ENCODE measurements at places on chromosomes 5 and 9. TPM values are rescaled to one million over a fixed set of nuclear protein-coding genes. Genes with fewer than 3 reads are reported as not detected.
A peak's percentile ranks its signal among the peaks of the same experiment; 100 is the strongest.

- peak overlapping the region; percentile 39 for H3K27ac ChIP-seq
- no peak overlapping the region for H3K4me3 ChIP-seq
- H3K36me3 ChIP-seq, result no peaks in the 10 kb centered on the region
- H3K4me1 ChIP-seq, result peaks cover 53% of the 10 kb centered on the region
- no peak for DNase-seq
Measured at GRCh38 chr5:53944981-53945380, 365.4 kb downstream of the ARL15 start.

- no peaks in the 10 kb centered on the region for H3K27me3 ChIP-seq
- no peak overlapping the region for H3K4me3 ChIP-seq
- no peaks in the 10 kb centered on the region for H3K36me3 ChIP-seq
- H3K4me1 ChIP-seq, result no peaks in the 10 kb centered on the region
Measured at GRCh38 chr5:133831491-133832224, 136.8 kb downstream of the C5orf15 start.

GRCh38 chr5:125465703-125466102, 719.3 kb upstream of the ZNF608 start:
- no peaks in the 10 kb centered on the region for H3K27me3 ChIP-seq
- peaks cover 9% of the 10 kb centered on the region for H3K4me1 ChIP-seq
- no peaks in the 10 kb centered on the region for H3K36me3 ChIP-seq
- DNase-seq, result no peak
- no peak overlapping the region for H3K27ac ChIP-seq

DNA sequence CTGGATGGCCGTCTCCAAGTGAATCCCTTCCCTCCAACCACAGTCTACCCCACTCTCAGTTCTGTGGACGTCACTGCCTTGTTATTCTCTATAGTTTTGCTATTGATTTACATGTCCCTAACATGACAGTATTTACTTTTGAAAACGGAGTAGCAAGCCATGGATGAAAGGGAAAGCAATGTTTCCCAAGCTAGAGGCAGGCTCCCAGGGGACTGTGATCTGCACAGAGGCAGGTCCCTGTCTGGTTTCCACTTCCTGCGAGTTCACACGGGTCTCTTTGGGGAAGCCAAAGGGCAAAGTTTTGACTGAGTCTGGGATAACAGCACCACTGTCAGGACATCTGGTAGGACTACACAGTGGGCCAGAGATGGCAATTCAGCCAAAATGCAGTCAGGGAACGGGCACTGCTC, 12.7 kb downstream of the C9orf153 start:
- peak; percentile 12 for DNase-seq
- H3K4me3 ChIP-seq, result no peak overlapping the region
- no peaks in the 10 kb centered on the region for H3K27me3 ChIP-seq
- peaks cover 9% of the 10 kb centered on the region for H3K4me1 ChIP-seq

Gene GLRA1
- not detected for total RNA-seq

GRCh38 chr9:8329561-8330283, 530.1 kb upstream of the DMAC1 start:
- H3K27me3 ChIP-seq, result no peaks in the 10 kb centered on the region
- peaks cover 2% of the 10 kb centered on the region for H3K36me3 ChIP-seq
- no peak overlapping the region for H3K4me3 ChIP-seq
- H3K4me1 ChIP-seq, result peaks cover 5% of the 10 kb centered on the region
- H3K27ac ChIP-seq, result no peak overlapping the region

GRCh38 chr5:34863946-34864345, 25.0 kb downstream of the TTC23L start:
- H3K4me1 ChIP-seq, result peaks cover 74% of the 10 kb centered on the region
- H3K27ac ChIP-seq, result peak overlapping the region; percentile 98
- H3K27me3 ChIP-seq, result no peaks in the 10 kb centered on the region
- DNase-seq, result no peak
- H3K36me3 ChIP-seq, result no peaks in the 10 kb centered on the region
- H3K4me3 ChIP-seq, result peak overlapping the region; percentile 43

DNA sequence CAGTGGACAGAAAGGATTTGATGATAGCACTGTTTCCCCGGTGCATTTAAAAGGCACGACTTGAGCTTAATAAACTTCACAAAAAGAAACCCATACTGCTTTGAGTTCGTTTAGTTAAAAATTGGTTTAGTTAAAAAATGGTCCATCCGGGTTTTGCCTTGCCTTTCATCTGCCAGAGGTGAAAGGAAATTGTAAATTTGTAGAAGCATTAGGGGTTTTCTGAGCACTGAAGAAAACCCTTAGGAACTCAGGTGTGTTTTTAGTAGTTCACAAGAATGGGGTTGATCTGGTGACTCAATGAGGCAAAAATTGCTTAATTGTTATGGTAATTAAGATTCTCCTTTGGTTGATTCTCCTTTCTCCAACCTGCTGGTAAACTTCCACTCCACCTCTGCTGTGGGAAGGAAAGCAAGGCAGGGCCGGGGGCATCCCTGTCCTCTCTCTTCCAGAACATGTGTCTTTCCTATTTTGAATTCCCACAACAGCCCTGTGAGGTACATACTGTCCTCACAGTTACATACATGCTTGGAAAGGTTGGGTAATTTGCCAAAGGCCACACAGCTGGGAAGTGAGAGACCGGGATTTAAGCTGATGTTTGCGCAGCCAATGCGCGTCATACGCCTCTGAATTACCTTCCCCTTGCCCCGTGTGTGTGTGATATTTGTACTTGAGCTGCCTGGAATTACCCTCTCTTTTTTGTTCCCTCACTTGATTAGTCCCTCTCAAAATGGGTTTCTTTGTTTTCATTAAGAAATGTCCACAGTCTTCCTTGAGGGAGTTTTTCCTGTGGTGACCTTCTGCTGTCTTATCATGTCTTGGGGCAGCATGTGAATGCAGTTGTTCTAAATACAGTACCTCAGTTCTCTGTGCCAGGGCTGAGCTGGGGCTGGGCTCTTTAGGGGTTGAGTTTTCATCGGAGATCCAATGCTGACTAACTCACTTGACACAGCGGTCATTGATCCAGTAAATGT, 94.4 kb downstream of the ARHGAP26 start:
- H3K36me3 ChIP-seq, result no peaks in the 10 kb centered on the region
- peaks cover 79% of the 10 kb centered on the region for H3K4me1 ChIP-seq
- H3K27me3 ChIP-seq, result no peaks in the 10 kb centered on the region
- H3K4me3 ChIP-seq, result peak overlapping the region; percentile 53
- peak overlapping the region; percentile 91 for H3K27ac ChIP-seq

Gene ZDHHC12
- total RNA-seq, result 39.7 TPM

DNA sequence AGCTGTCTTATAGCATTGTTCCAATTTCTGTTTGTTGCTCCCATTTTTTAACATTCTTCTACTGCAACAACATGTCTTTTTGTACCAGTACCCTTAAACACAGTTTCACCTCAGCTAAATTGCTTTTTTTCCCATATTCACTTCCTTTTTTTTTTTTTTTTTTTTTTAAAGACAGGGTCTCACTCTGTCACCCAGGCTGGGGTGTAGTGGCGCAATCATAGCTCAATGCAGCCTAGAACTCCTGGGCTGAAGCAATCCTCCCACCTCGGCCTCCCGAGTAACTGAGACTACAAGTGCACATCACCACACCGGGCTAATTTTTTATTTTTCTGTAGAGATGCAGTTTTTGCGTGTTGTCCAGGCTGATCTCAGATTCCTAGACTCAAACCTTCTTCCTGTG, 161.3 kb downstream of the NIPBL start:
- H3K4me1 ChIP-seq, result no peaks in the 10 kb centered on the region
- no peak overlapping the region for H3K27ac ChIP-seq
- H3K27me3 ChIP-seq, result no peaks in the 10 kb centered on the region
- DNase-seq, result no peak
- peaks cover 6% of the 10 kb centered on the region for H3K36me3 ChIP-seq
- no peak overlapping the region for H3K4me3 ChIP-seq

Gene HMHB1
- total RNA-seq, result not detected

DNA sequence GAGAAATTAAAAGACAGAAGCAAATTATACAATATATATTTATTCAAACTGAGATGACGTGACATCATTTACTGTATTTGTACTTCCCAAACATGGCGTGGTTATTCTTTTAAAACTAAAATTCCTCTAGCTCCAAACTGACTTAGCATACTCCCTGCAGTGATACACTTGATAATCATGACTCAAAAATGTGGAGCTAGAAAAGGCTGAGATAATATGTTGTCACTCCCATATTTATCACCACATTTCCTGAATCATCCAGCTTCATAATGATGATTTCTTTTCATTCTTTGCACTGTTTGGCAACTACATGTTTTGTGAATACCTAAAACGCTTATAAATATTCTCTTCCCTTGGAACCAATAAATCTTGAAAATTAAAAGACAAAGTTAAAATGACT, 341.0 kb downstream of the EBF1 start:
- H3K27me3 ChIP-seq, result no peaks in the 10 kb centered on the region
- H3K27ac ChIP-seq, result no peak overlapping the region
- H3K4me3 ChIP-seq, result no peak overlapping the region

DNA sequence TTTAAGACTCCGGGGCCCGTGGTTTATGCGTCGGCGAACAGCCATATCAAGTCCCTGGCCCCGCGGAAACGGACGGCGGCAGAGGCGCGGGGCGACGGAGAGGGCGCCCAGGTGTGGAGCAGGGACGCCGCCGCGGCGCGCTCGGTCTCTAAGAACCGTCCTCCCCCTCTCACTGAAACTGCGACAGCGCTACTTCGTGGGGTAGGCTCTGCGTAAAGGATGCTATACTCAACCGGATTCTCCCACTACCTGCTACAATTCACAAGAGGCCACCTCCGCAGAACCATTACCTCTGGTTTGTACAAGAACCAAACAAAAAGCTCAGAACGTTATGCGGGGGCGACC, 404 bp downstream of the MRNIP start:
- peak overlapping the region; percentile 94 for H3K4me3 ChIP-seq
- peak; percentile 40 for DNase-seq
- H3K4me1 ChIP-seq, result peaks cover 19% of the 10 kb centered on the region
- no peaks in the 10 kb centered on the region for H3K27me3 ChIP-seq
- peaks cover 20% of the 10 kb centered on the region for H3K36me3 ChIP-seq

- peaks cover 12% of the 10 kb centered on the region for H3K27me3 ChIP-seq
- no peak for DNase-seq
- no peak overlapping the region for H3K4me3 ChIP-seq
Measured at GRCh38 chr5:96714450-96714849, 52.3 kb downstream of the CAST start.

Gene MAMDC4
- total RNA-seq, result 6.7 TPM

GRCh38 chr5:89106480-89106879, 223.5 kb upstream of the MEF2C start:
- H3K36me3 ChIP-seq, result no peaks in the 10 kb centered on the region
- H3K4me3 ChIP-seq, result no peak overlapping the region
- H3K27ac ChIP-seq, result no peak overlapping the region
- no peaks in the 10 kb centered on the region for H3K4me1 ChIP-seq
- H3K27me3 ChIP-seq, result no peaks in the 10 kb centered on the region

Gene TSSK1B
- not detected for total RNA-seq

- peaks cover 84% of the 10 kb centered on the region for H3K4me1 ChIP-seq
- no peaks in the 10 kb centered on the region for H3K27me3 ChIP-seq
- H3K4me3 ChIP-seq, result peak overlapping the region; percentile 84
Measured at GRCh38 chr9:71120501-71121247, 747 bp downstream of the TRPM3 start.

DNA sequence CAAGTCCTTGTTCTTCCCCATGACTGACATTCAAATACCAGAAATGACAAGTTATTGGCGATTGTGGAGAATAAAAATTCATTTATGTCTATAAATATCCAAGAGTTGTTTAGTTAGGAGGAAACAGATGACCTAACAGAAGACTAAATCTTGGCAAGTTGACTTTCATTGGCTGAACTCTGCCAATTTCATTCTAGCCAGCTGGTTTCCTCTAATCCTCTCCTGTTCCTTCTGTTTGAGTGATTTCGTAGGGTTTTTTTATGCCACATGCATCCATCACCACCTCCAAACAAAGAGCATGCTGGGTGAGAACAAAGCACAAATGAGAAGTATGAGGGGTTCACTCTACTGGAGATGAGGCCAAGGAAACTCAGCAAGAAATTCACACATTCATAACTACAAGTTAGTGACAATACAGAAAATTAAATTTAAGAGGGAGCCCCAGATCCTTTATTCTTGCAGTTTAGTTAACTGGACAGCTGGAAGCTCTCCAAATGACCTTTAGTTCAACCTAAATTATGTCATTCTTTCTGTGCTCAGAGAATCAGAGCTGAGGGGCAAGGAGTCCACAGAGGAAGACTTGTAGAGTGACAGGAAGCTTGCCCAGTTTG, 932.0 kb downstream of the TLE4 start:
- H3K27me3 ChIP-seq, result no peaks in the 10 kb centered on the region
- no peaks in the 10 kb centered on the region for H3K36me3 ChIP-seq
- no peak overlapping the region for H3K4me3 ChIP-seq
- H3K4me1 ChIP-seq, result peaks cover 21% of the 10 kb centered on the region
- H3K27ac ChIP-seq, result no peak overlapping the region

GRCh38 chr5:107474361-107474715, 196.4 kb downstream of the EFNA5 start:
- no peak overlapping the region for H3K27ac ChIP-seq
- no peaks in the 10 kb centered on the region for H3K36me3 ChIP-seq
- no peak overlapping the region for H3K4me3 ChIP-seq

GRCh38 chr9:34701769-34702736, 7.9 kb downstream of the CCL21 start:
- peaks cover 43% of the 10 kb centered on the region for H3K27me3 ChIP-seq
- H3K36me3 ChIP-seq, result no peaks in the 10 kb centered on the region
- H3K27ac ChIP-seq, result no peak overlapping the region
- peak; percentile 88 for DNase-seq
- peaks cover 7% of the 10 kb centered on the region for H3K4me1 ChIP-seq

DNA sequence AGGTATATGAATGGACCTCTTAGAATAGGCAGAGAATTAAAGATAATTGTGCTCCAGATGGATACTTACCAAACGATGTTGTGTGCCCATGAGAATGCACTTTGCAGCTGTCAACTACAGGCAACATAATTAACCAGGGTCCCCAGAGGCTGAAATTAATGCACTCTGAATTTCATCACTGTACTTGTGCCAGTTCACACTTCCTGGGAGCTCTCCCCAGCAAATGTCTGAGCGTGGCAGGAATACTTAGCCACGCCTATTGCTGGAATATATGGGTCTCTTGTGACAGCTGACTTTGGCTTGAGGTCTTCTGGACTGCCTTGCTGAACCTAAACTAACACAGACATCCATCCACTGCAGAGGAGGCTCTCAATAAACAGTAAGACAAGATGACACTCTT, 11.9 kb upstream of the C1QTNF2 start:
- H3K4me3 ChIP-seq, result no peak overlapping the region
- peaks cover 8% of the 10 kb centered on the region for H3K4me1 ChIP-seq
- no peak overlapping the region for H3K27ac ChIP-seq
- H3K36me3 ChIP-seq, result no peaks in the 10 kb centered on the region
- no peak for DNase-seq
- H3K27me3 ChIP-seq, result peaks cover 3% of the 10 kb centered on the region

DNA sequence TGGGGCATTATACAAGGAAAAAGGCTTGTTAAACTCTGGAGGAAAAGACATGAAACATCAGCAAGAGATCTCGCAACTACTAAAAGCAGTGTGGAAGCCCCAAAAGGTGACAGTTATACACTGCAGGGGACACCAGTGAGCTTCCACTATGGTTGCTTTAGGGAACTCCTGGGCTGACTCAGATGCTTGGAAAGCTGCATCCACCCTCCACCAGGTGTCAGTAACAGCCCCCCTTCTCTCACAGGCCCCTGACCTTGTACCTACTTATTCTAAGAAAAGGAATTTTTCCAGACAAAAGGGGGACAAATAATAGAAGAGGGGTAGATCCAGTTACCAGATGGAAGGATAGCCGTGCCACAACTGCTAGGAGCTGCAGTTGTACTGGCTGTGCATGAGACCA, 154.4 kb upstream of the COX7C start:
- H3K4me1 ChIP-seq, result peaks cover 10% of the 10 kb centered on the region
- peak; percentile 60 for DNase-seq
- H3K27me3 ChIP-seq, result no peaks in the 10 kb centered on the region
- no peak overlapping the region for H3K4me3 ChIP-seq
- peaks cover 26% of the 10 kb centered on the region for H3K36me3 ChIP-seq
- no peak overlapping the region for H3K27ac ChIP-seq
